ENCODE measurements at places on chromosomes 11 and 22.

GRCh38 chr22:46574993-46575910, 37.8 kb upstream of the CELSR1 start:
- DNase-seq = no peak

GRCh38 chr11:15885854-15886253, 470.5 kb downstream of the SOX6 start:
- no peak for DNase-seq

- DNase-seq = no peak
These were observed 115.5 kb downstream of the TEAD1 start for GRCh38 chr11:12789596-12790215.

- DNase-seq = peak; percentile 88
These were observed at the start of gene EIF4ENIF1 for GRCh38 chr22:31489632-31490495. Gene EIF4ENIF1 (minus strand): TSS chr22:31489842. CDS start chr22:31488718, 1,124 bp downstream.

DNA sequence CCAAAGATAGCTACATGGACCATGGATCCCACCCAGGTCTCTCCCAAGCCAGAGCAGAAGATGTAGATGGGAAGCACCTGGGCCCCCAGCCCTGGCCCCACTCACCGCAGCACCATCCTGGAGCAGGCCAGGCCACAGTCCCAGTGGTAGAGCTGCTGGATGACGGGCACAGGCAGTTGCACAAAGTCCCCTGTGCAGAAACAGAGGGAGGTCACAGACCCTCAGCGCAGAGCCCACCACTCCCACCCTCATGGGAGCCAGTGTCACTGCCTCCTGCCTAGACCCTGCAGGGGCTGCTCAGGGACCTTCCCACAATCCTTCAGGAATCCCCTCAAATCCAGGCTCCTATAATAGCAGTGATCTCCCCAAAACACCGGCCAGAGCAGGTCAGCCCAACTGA, 6.1 kb downstream of the GUCD1 start:
- DNase-seq = no peak

- no peak for DNase-seq
These were observed 9.7 kb upstream of the STK33 start for GRCh38 chr11:8603696-8604077.

DNA sequence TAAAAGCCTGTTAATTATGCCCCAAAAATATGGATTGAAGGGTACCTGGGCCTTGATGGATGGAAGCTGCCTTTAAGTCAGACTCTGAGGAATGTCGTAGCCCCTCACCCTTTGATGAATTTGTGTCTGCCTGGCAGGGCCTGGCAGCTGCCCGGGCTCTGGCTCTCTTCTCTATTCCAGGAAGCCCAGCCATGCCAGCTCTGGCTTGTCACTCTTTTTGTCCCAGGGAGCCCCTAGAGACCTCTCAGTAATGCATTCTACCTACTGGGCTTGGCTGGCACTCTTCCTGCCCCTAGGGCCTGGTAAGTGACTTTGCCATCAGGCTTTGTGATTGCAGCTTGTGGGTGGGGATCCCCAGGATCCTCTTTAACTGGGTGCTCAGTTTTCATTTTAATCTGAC, 103.8 kb downstream of the GRIK4 start:
- DNase-seq = no peak

GRCh38 chr11:111367411-111368284, 11.4 kb downstream of the POU2AF1 start:
- DNase-seq = no peak

DNA sequence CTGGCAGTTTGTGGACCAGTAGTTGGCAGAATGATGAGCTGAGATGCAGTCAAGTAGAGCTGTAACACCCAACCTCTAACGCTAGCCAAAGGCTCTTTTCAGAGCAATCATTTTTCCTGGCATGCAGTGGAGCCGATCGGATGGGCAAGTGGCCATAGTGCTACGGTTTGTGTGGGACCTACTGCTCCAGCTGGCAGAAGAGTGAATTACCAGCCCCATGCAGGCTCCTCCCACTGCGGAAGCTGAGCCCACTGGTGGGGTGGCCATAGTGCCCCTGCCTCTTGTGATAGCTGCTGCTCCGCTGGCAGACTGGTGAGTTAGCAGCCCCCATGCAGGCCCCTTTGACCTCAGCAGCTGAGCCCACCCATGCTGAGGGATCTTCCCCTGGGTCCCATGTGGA, 27.0 kb upstream of the SC5D start:
- DNase-seq = no peak

- peak; percentile 73 for DNase-seq
These were observed 8.2 kb downstream of the SUSD2 start for GRCh38 chr22:24189249-24190158.

- DNase-seq = no peak
These were observed 23.8 kb downstream of the PARVB start for GRCh38 chr22:44047891-44048301.

DNA sequence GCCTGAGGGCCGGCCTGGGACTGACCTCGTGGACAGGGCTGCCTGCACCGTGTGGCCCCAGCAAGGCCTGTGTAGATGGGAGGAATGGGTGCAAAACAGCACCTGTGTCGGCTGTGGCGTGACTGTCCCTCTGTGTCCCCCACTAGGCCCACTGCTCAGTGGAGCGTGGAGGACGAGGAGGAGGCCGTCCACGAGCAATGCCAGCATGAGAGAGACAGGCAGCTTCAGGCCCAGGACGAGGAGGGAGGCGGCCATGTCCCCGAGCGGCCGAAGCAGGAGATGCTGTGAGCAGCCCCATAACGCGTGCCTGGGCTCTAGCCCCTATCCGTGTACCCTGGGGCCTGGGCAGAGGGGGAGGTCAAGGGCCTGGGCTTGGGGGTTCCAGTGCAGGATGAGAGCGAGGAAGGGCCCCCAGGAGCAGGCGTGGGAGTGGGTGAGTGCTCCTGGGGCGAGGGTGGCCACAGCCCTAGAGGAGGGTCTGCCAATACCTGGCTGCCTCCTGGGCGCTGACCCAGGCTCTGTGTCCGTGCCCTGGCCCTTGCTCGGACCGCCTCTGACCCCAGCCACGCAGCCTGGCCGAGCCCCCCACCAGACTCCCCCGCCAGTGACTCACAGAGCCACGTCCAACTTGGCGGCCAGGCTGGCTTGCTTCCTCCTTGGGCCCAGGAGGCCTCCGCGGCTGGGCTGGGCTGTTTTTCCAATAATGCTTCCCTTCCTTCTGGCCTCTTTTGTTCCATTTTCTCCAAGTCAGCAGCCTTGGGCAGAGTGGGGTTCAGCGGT, 11.6 kb downstream of the PRR33 start:
- DNase-seq = no peak

GRCh38 chr11:102794382-102794781, 3.6 kb downstream of the MMP1 start:
- DNase-seq = peak; percentile 24

DNA sequence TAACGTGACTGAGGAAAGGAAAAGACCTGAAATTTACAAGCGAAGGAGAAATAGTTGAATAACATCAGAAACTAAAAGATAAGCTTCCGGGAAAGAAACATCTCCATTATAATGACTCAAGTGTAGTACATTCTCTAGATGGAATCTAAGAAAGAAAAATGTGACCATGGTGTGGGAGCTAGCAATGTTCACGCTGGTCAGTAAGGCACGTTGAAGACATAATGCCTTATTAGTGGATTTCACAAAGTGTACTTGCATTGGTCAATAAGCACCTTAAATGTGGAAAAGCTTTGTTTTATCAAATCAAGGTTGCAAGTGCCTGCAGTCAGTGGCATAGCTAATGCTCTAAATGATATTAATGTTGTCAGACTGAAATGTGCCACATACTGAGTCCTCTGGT, 2.8 kb upstream of the LARGE1 start:
- no peak for DNase-seq

GRCh38 chr22:45507798-45508197, 5.1 kb downstream of the FBLN1 start:
- DNase-seq = no peak

DNA sequence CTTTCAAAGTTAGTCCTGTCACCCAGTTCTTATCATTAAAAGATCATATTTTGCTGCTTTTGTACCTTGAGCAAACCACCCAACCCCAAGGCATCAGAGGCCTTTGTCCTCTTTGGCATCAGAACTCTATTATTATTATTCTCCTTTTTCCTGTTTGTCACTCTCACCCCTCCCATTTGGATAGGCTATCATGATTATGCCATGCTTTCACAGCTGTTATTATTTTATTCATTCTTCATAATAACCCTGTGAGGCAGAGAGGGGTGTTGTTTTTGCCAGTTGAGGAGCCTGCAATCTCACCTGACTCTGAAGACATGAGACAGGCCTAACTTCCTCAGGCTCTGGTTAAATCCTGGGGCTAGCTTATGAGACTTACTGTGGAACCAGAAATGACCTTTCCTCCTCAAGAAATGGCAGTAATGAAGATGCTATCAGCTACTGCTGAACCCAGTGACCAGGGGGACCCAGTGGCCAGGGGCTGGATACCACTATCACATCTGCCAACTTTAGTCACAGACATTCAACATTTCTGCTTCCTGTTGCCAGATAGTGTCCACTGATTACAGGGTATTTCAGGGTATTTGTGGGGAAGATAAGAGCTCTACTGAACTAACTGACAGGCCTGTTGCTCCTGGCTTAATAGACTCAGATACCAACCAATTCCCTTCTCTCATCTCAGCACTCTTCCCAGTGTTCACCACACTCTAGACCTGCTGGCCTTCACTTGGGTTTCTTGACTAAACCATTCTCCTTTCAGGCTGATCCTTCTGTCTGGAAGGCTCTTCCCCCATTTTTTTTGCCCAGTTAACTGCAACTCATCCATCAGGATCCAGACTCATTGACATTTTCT, 11.8 kb upstream of the SWAP70 start:
- DNase-seq = no peak

DNA sequence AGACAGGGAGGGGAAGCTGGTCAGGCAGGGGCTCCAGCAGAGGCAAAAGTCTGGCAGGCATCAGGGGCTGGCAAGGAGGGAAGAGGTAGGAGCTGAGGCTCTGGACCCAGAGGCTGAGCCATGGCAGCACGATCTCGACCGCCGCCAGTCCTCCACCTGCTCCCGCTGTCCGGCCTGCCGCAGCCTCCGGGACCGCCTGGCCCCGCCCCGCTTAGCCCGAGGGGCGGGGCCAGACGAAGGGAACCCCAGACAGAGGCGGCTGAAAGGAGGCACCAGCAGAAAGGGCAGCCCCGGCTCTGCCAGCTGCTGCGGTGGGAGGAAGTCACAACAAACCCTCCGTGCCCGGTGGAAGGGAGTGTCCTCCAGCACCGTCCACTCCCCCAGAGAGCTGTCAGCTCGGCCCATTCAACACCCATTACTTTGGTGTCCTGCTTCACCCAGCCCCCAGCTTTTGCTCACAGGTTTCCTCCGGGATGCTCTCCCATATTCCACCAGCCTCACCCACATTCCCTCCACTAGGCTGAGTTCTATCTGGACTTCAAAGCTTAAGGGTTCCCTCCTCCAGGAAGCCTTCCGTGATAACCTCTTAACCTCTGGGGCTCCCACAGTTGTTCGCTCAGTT, at the start of gene MFNG:
Gene MFNG, minus strand, starts transcription at position 161 of the 622 bp plus-strand sequence. CDS start 207 bp downstream, outside the sequence.
- peak; percentile 87 for DNase-seq

DNA sequence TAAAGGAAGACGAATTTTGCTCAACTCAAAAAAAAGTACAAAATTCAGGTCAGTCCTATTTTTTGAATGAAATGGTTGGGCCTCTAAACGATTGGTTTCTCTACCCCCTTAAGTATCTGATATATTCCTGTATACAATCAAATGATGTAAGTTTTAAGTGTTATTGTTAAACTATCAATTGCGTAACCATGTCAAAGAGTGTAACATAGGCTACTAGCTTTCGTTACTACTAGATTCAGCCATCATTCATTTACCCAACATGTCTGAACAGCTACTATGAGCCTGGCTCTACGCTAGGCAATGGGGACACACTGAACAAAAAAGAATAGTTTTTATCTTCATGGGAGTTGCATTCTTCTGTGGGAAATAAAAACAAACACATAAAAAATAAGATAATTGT, 3.3 kb downstream of the RAB6A start:
- DNase-seq = no peak

- DNase-seq = peak; percentile 65
These were observed 429 bp downstream of the VEGFB start for GRCh38 chr11:64234647-64235379.

DNA sequence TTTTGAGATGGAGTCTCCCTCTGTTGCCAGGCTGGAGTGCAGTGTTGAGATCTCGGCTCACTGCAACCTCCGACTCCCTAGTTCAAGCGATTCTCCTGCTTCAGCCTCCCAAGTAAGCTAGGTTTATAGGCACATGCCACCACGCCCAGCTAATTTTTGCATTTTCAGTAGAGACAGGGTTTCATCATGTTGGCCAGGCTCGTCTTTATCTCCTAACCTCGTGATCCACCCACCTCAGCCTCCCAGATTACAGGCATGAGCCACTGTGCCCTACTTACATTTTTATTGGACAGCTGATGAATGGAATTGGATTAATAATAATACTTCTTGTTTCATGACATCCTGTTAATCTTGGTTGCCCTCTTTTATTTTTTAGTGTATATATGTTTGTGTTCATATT, 3.0 kb upstream of the MRGPRD start:
- DNase-seq = no peak

GRCh38 chr11:33160136-33160535, 1.1 kb downstream of the CSTF3 start:
- DNase-seq = no peak

GRCh38 chr22:32531228-32531627, 56.6 kb downstream of the FBXO7 start:
- no peak for DNase-seq

DNA sequence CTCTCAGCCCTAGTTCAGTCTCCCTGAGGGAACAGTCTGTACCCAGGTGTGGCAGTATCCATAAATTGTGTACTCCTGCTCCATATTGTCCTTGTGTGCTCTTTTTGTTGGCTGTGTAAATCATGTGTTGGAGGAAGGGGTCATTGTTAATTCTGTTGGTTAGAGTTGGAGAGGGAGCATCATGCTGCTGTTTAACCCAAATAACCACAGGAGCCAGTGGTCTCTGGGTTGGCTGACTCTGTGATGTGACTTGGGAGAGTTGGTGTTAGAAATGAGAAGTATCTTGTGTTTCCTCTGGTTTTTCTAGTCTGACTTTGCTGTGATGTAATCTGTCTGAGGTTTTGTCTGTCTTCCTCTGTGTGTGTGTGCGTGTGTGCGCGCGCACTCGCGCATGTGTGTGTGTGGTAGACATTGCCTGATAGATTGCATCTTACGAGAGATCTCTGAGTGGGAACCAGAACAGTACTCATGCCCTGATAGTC, 30.5 kb downstream of the CTNND1 start:
- DNase-seq = peak; percentile 79

DNA sequence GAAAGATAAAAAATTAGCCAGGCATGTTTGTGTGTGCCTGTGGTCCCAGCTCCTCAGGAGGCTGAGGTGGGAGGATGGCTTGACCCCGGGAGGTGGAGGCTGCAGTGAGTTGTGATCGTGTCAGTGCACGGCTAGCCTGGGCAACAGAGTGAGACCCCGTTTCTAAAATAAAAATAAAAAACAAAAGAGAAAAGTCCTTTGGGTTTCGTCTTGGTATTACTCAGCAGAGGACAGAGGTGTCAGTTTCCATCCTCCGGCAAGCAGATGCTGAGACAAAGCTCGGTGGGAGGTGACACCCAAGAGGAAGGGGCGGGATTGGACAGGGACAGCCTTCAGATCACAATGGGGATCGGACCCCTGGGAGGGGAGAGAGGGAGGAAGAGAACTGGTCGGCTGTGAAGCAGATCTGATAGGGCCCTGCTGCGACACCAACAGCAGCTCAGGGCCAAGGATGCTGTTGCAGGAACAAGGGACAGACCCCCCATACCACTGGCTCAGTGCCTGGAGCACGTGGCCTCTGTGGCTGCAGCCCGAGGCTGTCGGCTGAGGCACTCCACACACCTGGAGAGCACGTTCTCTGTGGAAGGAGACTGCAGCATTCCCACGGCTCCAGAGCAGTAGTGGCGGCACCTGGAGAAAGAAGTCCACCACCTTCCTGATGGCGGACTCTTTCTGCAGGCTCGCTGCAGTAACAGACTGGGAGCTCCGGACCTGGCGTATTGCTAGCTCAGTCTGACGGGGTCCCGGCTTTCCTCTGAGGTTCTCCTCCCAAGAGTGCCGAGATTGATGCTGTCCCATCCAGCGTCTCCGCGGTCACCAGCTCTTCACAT, 5.2 kb upstream of the BID start:
- DNase-seq = peak; percentile 40
